ENCODE measurements at places on chromosomes 6 and 20.

DNA sequence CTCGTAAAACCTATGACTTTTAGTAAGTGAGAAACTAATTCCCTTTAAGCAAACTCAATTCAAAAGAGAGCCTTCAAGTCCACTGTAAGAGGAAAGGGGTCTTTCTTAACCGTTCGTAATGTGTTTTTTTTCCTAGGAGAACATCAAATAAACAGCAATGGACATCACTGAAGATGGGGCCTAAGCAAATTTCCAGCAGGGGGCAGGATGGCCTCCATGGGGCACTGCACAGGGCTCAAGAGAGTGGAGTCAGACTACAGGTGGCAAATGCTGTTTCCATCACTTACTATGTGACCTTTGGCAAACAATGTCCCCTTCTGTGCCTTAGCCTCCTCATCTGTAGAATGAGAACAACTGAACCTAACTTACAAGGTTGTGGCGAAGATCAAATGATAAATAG lies 88.7 kb downstream of the ARHGAP18 start:
- DNase-seq = no peak

GRCh38 chr20:10079964-10080363 lies 45.2 kb downstream of the ANKEF1 start:
- no peak for DNase-seq

- no peak for DNase-seq
These were observed 35.4 kb upstream of the HMGN3 start for GRCh38 chr6:79269877-79270276.

DNA sequence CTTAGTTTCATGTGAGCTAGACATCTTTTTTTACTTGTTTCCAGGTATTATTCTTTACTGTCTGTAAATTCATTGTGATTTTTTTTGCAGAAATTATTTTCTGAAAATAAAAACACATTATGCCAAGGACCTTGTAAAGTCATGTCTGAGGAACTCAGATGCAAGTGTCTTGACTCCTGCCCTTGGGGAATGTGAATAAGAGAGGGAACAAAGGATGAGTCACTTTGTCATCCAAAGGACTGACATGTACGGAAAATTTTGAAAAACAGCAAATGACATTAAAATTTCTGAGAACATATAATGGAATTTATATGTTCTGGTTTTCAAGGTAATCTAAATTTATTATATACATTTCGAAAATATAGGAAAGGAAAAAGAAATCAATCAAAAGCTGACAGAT lies 660.4 kb downstream of the CD109 start:
- no peak for DNase-seq

DNA sequence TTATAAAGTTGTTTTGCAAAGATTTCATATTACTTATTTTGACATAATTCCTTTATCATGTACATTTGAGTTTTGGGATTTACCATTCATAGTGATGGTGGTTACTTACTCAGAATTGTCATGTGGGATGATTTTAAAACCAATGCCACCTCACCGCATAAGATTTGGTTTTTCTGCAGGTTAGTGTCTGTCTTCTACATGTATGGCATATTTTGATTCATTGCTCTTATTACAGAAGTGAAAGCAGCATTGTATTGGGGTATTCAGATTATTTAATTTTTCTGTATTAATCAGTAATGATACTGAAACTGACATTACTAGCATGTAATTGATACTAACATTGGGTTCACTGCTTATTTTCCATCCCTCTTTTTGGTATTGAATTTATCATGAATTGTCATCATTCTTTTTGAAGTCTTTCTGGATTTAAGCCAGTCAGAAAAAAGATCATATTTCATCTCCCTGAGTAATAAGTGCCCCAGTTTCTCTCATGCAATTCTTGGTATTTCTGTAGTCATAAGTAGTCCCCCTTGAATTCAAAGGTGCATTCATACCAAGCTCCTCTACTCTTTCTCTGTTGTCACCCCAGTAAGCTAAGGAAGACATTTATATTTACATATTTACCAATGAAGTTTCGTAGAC lies 176.6 kb downstream of the BCKDHB start:
- DNase-seq = no peak

- no peak for DNase-seq
These were observed 44.2 kb upstream of the ESR1 start for GRCh38 chr6:151763303-151763702.

DNA sequence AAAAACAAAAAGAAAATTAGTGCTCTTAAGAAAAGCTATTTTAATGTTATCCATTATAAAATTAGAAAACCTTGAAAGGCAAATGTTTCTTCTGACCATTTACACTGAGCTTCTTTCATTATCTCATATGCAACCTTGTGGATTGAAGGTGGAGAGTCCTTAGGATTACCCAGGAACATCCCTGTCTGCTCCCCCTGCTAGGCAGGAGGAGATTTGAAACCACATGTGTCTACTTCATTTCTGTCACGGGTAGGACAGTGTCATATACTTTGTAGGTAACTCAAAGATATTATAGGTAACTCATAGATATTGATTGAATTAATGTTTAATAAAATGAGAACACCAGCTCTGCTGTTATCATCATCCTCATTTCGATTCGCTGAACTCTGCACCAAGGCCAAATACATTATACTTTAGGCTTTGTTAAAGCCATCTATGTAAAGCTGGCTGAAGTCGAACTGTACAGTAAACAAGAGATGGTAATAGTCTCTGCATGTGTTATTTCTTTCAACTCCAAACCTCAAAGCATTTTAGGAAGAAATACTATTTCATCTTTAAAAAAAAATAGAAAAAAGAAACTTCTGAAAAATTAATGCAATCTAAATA lies 49.5 kb downstream of the HDAC2 start:
- no peak for DNase-seq

- DNase-seq = no peak
These were observed 309.5 kb downstream of the TAF4 start for GRCh38 chr20:61755971-61756845.

DNA sequence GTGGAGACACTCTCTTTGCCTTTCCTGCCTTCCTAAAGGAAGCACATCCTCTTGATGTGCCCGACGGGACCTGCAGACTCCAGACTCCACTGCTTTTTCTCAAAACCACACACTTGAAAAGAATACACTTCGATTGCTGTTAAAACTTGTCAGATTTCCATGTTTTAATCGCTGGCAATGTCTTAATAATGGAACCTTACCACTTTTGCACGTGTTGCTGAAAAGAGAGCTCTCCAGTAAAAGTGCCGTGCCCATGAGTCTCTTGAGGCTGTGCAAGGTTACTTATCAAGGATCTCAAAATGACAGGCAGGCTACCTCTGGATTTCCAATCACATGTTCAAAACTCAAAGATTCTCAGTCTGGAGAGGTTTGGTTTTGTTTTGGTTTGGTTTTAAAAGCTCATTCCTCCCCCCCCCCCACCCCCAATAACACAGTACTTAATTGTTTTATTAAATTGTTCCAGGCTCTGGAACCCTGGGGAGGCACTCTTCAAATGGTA lies 12.0 kb upstream of the TFAP2A start:
- DNase-seq = no peak

DNA sequence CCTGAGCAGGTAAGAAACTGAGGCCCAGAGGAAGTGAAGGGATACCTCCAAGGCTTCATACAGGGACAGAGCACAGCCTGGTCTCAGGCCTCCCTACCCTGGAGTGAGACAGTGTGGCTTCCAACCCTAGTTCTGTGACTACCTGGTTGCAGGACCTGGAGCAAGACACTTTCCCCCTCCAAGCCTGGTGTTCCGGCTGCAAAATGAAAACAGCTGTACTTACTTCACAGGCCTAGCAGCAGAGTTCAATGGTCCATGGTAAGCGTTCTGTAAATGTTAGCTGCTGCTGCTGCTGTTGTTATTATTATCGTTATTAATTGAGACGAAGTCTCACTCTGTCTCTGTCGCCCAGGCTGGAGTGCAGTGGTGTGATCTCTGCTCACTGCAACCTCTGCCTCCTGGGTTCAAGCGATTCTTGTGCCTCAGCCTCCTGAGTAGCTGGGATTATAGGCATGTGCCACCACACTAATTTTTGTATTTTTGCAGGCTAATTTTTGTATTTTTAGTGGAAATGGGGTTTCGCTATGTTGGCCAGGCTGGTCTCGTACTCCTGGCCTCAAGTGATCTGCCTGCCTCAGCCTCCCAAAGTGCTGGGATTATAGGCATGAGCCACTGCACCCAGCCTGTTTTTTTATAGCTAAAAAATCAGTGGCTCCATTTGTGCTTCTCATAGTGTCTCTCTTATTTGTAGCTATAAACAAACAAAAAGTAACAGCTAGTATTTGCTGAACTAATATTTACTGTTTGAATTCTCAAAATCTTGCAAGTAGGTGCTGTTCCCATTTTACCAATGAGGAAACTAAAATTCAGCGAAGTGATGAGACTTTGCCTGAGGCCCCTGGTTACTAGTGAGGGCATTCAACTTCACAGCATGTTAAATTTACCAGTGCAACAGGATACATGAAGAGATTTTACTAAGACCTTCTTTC lies 41.9 kb downstream of the COX4I2 start:
- DNase-seq = no peak

DNA sequence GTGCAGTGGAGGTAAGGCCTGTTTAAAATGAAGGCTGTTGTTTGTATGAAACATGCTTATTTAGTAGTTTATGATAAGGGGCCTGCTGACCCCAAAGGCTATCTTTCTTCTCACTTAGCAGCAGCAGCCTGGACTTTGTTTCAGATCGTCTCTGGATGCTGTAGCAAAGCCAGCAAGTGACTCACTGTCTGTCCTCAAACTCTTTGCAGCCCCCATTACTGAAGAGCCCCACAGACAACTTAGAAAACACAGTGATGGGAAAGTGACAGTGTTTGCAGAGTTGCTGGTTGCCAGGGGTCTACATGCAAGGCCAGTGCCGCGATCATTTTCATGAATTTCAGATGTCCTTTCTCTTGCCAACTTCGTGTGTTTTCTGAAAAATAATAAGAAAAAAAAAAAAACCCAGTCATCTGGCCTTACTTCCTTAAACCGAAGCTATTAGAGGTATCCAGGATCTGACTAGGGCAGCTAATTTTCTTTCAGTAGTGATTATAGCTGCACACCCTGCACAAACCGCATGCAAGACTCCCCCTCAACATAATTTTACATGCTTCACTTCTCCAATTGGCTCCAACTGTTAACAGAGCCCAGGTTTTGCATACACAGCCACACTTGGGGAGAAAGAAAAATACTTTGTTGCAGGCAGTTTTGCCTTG lies 11.6 kb upstream of the F13A1 start:
- DNase-seq = no peak

DNA sequence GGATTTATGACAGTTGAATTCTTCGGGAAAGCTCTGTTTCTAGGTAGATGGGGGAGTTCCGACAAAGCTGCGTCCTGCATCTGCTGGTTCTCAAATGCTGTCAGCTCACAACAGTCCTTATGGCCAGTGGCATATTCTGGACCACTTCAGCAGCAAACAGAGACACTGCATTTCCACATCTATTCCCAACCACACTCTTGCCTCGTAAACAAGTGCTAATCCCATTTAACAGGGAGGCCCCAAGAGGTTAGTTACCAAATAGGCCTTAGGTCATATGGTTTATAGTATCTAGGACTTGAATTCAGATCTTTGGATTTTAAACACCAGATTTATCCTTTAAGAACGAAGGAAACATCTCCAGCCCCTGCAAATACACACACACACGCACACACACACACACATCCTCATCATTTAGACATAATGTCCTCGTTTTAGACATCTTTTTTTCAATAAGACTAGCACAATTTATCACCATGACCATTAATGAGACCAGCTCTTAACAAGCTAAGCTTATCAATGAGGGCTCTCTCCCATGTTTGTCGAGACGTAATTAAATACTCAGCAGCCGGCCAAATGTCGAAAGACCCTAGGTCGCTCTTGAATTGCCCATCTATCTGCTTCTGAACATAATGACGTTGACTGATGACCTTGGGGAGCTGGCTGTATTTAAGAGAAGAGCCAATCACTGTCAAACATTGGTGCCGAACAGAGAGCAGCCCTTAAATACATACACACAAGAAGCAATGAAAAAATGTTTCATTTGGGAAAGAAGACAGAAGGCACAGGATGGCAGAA lies 84.5 kb downstream of the PSMG4 start:
- DNase-seq = no peak

- DNase-seq = no peak
These were observed 299.7 kb downstream of the BTBD3 start for GRCh38 chr20:12217382-12217781.

GRCh38 chr20:49447364-49447763 lies 35.1 kb downstream of the KCNB1 start:
- no peak for DNase-seq

DNA sequence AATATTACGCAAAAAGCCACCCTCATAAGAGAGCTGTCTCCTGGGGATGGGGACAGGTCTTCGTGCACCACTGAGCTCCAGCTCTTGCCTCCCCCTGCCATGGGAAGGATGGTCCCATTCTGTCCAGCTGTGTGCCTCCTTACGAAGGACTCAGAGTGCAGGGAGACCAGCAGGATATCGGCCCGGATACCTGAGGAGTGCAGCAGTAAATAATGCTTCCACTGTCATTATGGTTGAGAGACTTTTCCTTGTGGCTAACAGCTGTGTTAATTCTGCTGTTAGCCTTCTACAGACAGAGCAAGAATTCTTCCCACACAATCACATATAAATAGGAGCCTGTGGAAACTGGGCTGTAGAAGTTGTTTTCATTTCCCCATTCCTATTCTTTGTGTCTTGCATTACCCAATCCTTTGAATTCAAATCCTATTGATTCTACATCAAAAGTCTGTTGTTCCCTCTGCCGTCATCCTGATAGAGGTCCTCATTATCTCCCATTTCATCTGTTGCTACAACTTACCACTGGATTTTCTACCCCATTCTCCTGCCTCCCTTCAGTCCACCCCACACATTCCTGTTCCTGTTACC lies 364.6 kb upstream of the SOX4 start:
- DNase-seq = no peak

DNA sequence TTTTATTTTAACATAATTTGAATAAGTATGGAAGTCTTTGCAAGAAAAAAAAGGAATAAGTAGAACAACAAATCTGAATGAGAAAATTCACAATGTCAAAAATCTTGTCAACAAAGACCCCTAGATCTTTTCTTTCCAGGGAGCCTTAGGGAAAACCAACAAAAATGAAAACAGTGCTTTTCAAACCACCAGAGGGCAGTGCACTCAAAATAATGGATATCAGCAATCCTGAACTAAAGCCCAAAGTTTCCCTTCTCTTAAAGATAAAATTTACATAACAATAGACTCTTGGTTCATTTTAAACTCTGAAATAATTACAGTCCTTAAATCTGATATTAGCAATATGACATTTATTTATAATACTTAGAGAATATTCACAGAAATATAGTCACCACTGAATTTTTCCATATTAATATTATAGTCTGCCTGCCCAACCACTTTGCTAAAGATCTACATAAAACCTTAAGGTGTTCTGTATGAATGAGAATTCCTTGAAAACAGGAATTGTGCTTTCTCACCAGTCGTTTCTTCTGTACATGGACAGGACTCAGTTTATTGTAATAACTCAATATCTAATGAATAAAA lies 105.3 kb upstream of the BMP5 start:
- no peak for DNase-seq

DNA sequence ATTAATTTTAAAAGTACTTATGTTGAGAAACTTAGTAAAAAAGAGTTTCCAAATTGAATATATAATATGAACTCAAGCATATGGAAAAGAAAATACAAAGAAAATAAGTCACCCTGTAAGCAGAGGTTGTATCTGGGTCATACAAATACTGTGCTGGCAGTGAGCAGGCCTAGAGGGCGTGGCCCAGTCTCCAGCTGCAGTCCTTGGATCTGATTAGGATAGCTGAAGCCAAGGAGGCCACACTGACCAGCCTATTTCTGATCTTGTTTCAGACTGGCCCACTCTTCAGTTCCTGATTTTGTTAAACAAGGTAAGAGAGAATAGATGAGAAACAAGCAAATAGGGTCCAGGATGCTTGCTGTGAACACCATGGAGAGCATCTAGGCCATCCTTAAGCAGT lies 228.8 kb downstream of the EPM2A start:
- DNase-seq = no peak

GRCh38 chr6:7252390-7252789 lies 60.6 kb downstream of the SSR1 start:
- no peak for DNase-seq

All from NCI-H2107 (cell line).